Caco-2 (cell line): ENCODE measurements at places on chromosomes 12 and 14. TPM values are rescaled to one million over a fixed set of nuclear protein-coding genes. Genes with fewer than 3 reads are reported as not detected.
A peak's percentile ranks its signal among the peaks of the same experiment; 100 is the strongest.

The KRT81 gene
- total RNA-seq = 0.28 and 0.45 TPM in 2 replicates

The PLEKHH1 gene
- 32.4 and 41.2 TPM in 2 replicates for total RNA-seq

GRCh38 chr12:18612971-18613370, 124.8 kb downstream of the PLCZ1 start:
- H3K4me1 ChIP-seq = no peaks in the 10 kb centered on the region
- H3K27me3 ChIP-seq = no peaks in the 10 kb centered on the region
- H3K4me3 ChIP-seq = no peak overlapping the region
- no peak for DNase-seq
- no peak overlapping the region for H3K27ac ChIP-seq

DNA sequence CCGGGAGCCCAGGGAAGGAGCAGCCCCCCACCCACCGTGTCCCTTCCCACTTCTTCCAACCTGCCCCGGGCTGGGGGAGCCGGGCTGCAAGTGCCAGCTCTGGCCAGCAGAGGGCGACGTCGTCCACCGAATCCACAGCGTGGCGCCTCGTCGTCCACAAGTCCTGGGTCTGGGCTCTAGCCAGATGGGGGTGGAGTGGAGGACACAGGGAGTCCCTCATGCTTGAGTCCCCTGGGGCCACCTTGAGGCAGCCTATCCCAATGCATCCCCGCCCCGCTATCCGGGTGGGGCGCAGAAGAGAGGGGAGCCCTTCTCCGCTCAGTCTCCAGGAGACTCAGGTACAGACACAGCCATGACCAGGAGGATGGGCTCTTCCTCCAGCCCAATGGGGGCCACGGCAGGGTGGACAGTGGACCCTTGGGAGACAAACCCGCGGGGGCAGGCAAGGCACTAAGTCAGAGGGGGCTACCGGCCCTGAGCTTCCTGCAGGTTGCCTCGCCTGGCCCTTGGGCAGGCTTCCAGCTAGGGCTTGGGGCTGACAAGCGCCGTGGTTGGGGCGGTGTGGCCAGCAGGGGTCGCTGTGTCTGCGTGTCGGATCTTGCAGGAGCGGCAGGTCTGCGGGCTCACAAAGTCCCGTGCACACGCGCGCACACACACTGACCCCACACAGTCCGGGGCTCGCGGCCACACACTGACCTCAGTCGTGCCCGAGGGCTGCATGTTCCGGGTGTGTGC, 5.5 kb downstream of the AQP5 start:
- H3K36me3 ChIP-seq = no peaks in the 10 kb centered on the region
- H3K4me3 ChIP-seq = peak overlapping the region; percentile 18
- no peaks in the 10 kb centered on the region for H3K27me3 ChIP-seq
- H3K4me1 ChIP-seq = peaks cover 20% of the 10 kb centered on the region
- peak overlapping the region; percentile 33 for H3K27ac ChIP-seq

DNA sequence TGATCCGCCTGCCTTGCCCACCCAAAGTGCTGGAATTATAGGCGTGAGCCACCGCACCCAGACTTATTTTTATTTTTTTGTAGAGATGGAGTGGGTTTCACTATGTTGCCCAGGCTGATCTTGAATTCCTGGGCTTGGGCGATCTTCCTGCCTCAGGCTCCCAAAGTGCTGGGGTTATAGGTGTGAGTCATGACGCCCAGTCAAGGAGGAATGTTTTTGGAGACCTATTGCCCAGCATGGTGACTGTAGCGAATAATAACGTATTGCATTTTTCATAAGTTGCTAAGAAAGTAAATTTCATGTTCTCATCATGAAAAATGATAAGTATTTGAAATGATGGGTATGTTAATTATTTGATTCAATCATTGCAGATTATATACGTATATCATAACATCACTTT, 46.5 kb downstream of the TEAD4 start:
- H3K27ac ChIP-seq = no peak overlapping the region
- no peak overlapping the region for H3K4me3 ChIP-seq
- H3K27me3 ChIP-seq = no peaks in the 10 kb centered on the region
- H3K4me1 ChIP-seq = no peaks in the 10 kb centered on the region
- DNase-seq = no peak
- peaks cover 1% of the 10 kb centered on the region for H3K36me3 ChIP-seq

- H3K4me1 ChIP-seq = peaks cover 7% of the 10 kb centered on the region; the same call in 1 of the 2 replicates
- H3K36me3 ChIP-seq = no peaks in the 10 kb centered on the region
- H3K27me3 ChIP-seq = no peaks in the 10 kb centered on the region
- no peak overlapping the region for H3K27ac ChIP-seq
Measured at GRCh38 chr12:76183459-76184186, 99.1 kb upstream of the NAP1L1 start.
